ENCODE measurements at places on chromosomes 2 and 18.
A peak's percentile ranks its signal among the peaks of the same experiment; 100 is the strongest.

GRCh38 chr18:52228166-52228565 lies 111.8 kb upstream of the DCC start:
- DNase-seq, result no peak

GRCh38 chr2:406231-406630 lies 118.3 kb upstream of the ALKAL2 start:
- no peak for DNase-seq

GRCh38 chr2:72137498-72138010 lies 10.1 kb downstream of the CYP26B1 start:
- peak; percentile 12 for DNase-seq

GRCh38 chr2:238376884-238377391 lies 49.8 kb upstream of the ASB1 start:
- peak; percentile 84 for DNase-seq

DNA sequence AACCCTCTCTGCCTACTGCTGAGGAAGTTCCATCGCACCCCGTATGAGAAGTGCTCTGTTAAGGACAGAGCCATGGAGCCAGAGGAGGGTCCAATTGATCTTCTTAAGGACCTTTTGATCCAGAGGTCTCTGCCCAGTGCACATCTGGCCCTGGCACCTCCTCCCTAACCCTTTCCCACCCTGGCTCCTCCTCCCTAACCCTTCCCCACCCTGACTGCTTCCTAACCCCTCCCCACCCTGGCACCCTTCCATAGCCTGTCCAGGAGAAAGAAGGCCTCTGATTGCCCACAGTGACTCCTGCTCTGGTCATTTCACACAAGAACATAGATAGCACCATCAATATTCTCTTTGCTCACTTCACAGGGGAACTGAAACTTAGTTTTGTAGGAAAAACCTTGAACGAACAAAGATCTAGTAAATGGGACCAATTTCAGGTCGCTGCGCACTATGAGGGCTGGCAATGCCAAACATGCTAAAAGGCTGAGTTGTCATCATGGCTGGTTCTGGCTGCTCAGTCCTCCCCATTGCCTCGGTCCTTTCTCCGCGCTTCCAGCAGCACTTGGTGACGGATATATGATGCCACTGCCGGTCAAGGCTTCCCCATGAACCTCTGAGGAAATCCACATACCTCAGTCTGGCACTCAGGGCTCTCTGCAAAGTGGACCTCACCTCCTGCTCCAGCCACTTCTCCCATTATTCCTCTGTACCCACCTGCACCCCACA lies 49.2 kb downstream of the PKDCC start:
- peak; percentile 36 for DNase-seq

DNA sequence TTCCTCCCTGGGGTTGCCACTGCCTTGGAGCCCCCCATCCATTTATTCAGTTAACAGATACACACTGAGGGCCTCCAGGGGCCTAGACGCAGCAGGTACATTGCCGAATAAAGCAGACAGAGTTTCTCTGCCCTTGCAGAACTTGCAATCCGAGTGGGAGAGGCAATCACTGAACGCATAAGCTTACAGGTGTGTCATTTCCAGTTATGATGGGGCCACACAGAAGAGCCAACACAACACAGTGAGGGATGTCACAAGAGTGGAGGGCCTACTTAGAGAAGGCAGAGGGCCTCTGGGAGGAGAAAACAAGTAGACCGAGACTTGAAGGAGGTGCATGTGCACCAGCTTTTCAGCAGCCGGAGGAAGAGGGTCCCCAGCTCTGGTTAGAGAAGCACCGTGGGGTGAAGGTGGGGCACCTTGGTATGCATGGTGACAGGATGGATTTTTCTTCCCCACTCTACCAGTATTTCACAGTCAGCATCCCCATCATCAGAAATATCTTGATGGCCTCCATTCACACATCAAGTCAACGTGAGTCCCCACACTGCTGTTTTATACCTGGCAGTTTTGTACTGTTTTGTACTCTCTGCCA lies 150.9 kb downstream of the SMAD7 start:
- no peak for DNase-seq

Measured in CD14-positive monocyte (primary cell).